CD8-positive, alpha-beta memory T cell (primary cell): ENCODE measurements at places on chromosomes 3 and 15.

DNA sequence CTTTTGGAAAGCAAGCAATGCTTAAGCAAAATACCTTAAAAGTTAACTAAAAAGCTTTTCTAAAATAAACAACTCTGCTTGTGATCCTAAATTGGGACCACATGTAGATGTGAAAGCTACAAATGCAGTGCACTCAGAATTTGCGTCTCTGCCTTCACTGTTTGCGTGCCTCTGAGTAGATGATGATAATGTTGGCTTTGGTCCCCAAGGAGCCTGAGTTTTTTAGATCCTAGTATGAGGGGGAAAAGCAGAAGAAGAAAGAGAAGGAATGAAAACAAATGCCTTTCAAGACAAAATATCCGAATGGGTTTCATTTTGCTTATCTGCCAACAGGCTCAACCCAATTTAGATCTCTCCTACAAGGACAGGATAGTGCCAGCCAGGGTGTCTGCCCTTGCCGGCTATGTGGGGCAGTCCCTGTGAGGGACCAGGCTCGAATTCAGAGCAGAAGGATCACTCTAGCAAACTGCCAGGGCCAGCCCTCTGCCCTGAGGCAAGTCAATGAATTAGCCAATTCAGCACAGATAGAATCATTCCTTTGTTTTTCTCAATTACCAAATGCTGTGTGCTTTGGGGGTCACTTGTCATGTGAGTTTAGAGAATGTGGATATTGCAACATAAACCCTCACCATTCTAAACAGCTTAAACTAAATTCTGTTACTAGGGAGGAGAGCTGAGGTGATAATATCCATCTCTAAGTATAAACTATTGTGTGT is 28.5 kb downstream of the SCG5 start:
- no peaks in the 10 kb centered on the region for H3K36me3 ChIP-seq
- H3K27me3 ChIP-seq = no peaks in the 10 kb centered on the region
- no peak for DNase-seq
- no peak overlapping the region for H3K27ac ChIP-seq
- H3K4me3 ChIP-seq = no peak overlapping the region
- no peaks in the 10 kb centered on the region for H3K4me1 ChIP-seq

GRCh38 chr3:163914567-163914966 is 1163.7 kb downstream of the SI start:
- no peak overlapping the region for H3K27ac ChIP-seq
- no peaks in the 10 kb centered on the region for H3K36me3 ChIP-seq
- no peaks in the 10 kb centered on the region for H3K4me1 ChIP-seq
- no peaks in the 10 kb centered on the region for H3K27me3 ChIP-seq
- DNase-seq = no peak
- H3K4me3 ChIP-seq = no peak overlapping the region

- no peaks in the 10 kb centered on the region for H3K27me3 ChIP-seq
- no peak for DNase-seq
- no peak overlapping the region for H3K4me3 ChIP-seq
- H3K4me1 ChIP-seq = peaks cover 17% of the 10 kb centered on the region
Measured at GRCh38 chr3:63995086-63995485, 28.2 kb downstream of the PSMD6 start.

- no peak overlapping the region for H3K27ac ChIP-seq
- H3K4me3 ChIP-seq = no peak overlapping the region
- no peaks in the 10 kb centered on the region for H3K4me1 ChIP-seq
- no peaks in the 10 kb centered on the region for H3K27me3 ChIP-seq
- DNase-seq = no peak
Measured at GRCh38 chr15:51887887-51888592, 58.6 kb downstream of the TMOD3 start.

GRCh38 chr15:22918056-22918455 is 62.1 kb downstream of the CYFIP1 start:
- no peak for DNase-seq
- no peaks in the 10 kb centered on the region for H3K36me3 ChIP-seq
- no peak overlapping the region for H3K4me3 ChIP-seq
